ENCODE measurements at places on chromosomes 11 and 22. TPM values are rescaled to one million over a fixed set of nuclear protein-coding genes. Genes with fewer than 3 reads are reported as not detected.

DNA sequence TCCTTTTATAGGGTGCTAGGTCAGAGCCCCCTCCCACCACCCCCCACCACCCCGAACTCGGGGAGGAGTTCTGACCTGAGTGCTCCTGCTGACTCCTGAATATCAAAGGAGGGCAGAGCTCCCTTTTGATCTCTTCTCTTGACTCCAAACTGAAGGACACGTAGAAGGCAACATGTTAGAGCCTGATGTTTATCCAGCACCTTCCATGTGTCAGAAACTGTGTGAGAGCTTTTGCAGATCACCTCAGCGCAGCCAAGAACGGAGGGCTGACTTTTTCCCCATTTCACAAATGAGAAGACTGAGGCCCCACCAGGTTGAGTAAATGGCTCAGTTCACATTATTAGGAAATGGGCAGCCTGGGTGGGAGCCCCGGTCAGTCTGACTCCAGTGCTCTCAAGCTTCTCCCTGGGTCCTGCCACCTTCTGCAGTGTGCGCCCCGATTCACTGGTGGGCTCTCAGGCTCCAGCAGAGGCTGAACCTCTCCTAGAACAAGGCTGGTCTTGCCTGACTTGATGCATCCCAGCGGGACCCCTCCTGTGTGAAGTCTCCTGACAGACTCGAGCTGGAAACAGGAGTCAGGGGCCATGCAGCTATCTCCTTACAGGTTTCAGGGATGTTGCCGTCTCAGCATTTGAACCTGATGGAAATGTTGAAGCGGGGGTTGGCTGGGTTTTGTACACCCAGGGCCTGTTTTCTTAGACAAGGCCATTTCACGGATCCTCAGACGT is 98.5 kb downstream of the TSPAN18 start:
- no peak for DNase-seq

DNA sequence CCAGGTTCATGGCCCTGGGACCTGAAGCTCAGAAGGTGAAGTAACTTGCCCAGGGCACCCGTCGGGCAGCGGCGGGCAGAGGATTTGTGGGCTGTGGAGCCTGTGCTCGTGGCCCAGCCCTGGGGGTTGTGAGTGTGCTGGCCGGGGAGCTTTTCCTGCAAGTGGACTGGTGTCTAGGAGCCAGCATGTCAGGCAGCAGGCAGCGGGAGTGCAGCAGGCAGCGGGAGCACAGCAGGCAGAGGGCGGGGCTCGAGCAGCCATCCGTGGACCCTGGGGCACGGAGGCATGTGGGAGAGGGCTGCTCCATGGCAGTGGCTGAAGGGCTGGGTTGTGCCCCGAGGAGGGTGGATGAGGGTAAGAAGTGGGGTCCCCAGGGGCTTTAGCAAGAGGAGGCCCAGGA is 72.7 kb upstream of the PPP6R3 start:
- no peak for DNase-seq

DNA sequence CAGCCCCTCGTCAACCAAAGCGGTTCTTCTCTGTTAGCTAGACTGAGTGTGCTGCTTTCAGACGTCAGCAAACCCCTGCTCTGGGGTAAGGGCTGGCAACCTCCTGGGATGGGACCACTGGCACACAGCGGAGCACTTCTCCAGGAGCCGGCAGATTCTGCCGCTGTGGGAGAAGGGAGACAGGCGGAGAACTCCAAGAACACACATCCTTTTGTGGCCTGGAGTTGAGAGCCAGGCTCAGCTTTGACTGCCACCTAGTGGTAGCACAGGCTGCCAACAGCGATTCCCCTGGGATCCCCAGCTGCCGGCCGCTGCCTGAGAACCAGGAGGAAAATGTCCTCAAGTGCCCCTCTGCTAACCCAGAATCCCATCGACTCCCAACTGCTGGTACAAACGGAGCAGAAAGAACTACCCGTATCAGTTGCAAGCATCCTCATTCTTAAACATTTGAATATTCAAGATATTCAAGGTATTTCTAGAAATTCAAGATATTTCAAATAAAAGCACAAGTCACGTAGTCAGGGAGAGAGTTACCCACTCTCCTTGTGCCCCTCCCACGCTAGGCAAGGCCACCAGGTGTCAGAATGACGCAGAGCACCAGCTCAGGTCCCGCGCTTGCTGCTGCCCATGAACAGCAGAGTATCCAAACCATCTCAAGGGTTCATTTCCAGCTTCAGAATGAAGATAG is 4.9 kb downstream of the LTO1 start:
- DNase-seq: peak; percentile 72

Gene OR8K5
- total RNA-seq: not detected

GRCh38 chr11:44893308-44893822 is 57.3 kb downstream of the TP53I11 start:
- DNase-seq: no peak

DNA sequence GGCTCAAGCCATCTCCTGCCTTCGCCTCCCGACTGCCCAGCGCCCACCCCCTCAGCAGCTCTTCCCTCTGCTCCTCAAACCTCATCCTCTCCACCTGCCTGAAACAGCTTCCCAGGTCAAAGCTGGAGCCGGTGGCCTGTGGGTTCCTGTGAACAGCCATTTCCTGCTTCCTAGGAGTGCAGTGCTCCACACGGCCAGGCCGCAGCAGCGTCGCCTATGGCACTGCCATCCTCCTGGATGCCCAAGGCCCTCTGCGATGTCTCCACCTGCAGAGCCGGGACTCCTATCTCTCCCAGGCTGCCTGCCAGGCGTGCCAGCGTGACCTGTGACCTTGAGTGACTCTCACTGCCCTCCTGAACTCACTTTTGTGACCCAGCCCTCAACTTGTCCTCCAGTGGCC is 24.6 kb downstream of the PPM1F start:
- DNase-seq: no peak

DNA sequence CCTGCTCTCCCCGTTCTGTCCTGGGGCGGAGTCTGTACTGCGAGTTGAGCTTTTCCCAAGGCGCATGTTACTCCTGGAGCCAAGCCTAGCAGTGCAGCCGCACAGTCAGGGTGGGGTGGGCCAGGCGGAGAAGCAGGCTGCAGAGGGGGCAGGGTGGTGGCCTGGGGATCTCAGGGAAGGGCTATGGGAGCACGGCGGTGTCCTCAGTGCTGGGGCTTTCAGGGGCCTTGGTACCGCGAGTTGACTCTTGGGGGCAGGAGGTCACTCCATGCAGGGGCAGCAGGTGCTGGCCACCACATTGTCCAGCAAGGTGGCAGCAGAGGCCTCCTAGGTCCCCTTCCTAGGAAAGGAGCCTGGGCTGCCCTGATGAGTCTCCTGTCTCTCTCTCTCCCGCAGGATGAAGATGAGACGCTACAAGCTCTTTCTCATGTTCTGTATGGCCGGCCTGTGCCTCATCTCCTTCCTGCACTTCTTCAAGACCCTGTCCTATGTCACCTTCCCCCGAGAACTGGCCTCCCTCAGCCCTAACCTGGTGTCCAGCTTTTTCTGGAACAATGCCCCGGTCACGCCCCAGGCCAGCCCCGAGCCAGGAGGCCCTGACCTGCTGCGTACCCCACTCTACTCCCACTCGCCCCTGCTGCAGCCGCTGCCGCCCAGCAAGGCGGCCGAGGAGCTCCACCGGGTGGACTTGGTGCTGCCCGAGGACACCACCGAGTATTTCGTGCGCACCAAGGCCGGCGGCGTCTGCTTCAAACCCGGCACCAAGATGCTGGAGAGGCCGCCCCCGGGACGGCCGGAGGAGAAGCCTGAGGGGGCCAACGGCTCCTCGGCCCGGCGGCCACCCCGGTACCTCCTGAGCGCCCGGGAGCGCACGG is 14.9 kb upstream of the MIEF1 start:
- no peak for DNase-seq

Gene TMPRSS5
- total RNA-seq: not detected
